ENCODE measurements at places on chromosomes 3 and 15. TPM values are rescaled to one million over a fixed set of nuclear protein-coding genes. Genes with fewer than 3 reads are reported as not detected.

FETUB gene
- total RNA-seq = not detected

VPS18 gene
- total RNA-seq = 24.8 TPM

LRRC15 gene
- 0.07 TPM for total RNA-seq

CSTA gene
- 1.7 TPM for total RNA-seq

PIERCE2 gene
- 3.7 TPM for total RNA-seq

EPB42 gene
- not detected for total RNA-seq

All from MG63 (cell line).